ENCODE measurements at places on chromosomes 5 and 9.

DNA sequence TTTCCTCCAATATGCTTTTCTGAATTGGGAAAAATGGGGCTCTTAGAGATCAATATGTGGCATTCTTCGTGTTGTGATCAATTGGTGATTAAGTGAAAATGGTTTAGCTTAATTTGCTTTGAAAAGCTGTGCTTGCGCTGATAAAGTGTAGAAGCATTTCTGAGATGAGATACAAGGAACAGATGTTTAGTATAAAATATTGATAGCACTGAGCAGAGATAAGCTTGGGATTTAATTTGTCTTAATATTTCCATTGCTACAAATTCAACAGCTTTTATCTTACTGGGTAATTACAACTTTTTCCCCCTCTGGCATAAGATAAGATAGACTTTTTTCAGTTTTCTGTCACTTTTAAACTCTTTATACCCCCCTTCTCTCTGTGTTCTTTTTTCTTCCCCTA is 2204.9 kb upstream of the WWC1 start:
- DNase-seq = no peak

DNA sequence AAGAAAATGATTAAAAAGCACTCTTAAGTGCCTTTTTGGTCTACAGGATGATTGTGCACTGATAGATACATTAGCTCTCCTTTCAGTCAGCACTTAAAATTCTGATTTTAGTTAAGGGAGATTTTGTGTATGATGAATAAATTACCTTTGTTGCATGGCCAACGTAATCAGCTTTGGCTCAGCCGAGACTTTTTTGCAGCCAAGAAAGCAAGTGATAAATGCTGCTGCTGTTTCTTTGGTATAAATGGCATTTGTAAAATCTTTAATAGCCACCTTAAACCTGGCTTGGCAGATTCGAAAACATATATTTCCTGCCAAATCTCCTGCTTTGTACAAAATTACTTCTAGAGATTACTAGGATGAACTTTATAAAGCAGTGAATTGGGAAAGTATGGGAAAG is 147.7 kb downstream of the DCP2 start:
- no peak for DNase-seq

DNA sequence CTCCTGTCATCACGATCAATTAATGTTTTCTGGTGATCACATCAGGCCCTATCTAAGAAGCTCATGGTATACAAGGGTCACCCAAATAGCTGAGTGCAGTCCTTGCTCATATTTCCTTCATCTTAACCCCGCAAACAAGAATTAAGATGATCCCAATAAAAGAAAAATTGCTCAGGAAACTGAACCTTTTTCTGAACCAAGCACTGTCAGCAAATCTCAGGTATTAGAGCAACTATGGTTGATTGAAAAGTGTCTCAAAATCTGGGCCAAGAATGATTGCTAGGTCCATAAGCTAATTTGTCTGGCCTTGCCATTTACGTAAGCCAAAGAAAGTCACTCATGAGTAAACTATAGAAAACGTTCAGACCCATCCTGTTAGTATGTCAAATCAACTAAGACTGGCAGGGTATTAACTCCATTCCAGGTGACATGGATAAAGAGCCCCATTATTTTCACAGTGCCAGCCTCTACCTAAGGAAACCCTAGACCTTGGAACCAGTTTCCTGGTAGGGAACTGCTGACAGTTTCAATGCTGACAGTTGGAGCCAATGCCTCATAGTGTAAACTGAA is 209.3 kb downstream of the DEPDC1B start:
- no peak for DNase-seq

DNA sequence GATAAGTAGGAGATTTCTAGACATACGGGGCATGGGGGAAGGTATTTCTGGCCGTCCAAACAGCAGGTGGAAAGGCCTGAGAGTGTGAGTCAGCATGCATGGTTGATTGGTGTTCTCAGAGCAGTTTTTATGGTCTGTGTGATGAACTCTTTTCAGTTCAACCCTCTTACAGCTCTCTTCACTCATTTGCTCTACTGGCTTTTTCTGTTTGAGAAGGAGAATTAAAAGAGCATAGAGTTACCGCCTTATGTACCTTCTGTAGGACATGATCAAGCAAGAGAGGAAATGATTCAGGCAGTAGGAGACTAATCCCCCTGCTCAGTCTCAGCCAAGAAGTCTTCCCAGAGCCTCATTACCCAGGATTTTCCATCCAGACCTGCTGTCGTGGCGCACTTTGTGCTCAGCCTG is 92.4 kb downstream of the PRDM6 start:
- no peak for DNase-seq

DNA sequence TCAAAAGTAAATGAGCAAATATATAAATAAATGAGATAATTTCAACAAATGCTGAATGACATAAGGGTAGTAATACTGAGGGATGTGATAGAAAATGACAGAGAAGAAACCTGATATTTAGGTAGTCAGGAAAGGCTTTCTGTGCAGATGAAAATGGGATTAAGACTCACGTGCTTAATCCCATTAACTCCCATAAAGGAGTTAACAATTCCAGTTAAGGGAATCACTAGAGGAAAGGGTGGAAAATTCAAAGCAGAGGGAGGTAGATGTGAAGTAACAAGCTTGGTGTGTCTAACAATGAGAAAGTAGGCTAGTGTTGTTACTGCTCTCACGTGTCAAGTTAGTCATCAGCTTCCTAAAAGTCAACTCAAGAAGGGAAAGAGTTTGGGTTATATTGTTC is 90.5 kb upstream of the TRIM32 start:
- DNase-seq = no peak

GRCh38 chr9:20593537-20593936 is 28.8 kb downstream of the MLLT3 start:
- no peak for DNase-seq

DNA sequence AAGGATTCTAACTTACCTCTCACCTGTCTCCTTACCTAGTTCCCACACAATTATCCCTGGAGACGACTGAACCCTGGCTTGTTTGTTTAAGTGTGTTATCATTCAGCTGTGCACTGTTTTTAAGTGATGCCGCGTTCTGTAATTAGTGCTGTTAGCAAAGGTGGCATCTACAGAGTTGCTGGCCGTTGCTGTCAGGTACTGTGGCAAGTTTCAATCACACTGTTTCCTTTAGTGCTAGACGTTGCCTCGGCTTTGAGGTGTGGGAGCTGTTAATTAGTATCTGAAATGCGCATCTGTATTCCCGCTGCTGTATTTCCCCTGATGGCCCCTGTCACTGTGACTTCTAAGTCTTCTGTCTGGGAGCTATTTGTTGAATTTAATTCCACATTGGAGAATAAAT is 193.8 kb upstream of the GAS1 start:
- DNase-seq = no peak

GRCh38 chr5:168712280-168712924 is 133.2 kb upstream of the PANK3 start:
- no peak for DNase-seq

DNA sequence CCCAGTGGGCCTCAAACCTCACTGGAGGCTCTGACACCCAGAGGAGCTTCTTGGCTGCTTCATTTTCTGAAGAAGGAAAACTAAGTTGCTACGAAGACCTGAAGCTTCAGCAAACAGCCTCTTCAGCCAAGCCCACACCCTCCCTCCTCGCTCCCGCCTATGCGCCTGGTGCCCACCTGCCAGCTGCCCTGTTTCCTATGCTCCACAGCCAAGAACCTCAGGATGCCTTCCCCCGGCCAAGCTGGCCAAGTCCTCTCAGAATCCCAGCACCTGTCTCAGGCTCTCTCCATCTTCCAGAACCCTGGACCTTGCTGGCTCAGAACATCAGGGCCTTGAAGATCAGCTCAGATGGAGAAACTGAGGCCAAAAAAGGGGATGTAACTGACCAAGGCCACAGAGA is 60.4 kb downstream of the STK10 start:
- DNase-seq = no peak

All from GDM1 (cell line).